Renal cortex interstitium (tissue), 15 donors: ENCODE measurements at places on chromosomes 16 and 17. TPM values are rescaled to one million over a fixed set of nuclear protein-coding genes. Genes with fewer than 3 reads are reported as not detected.
A peak's percentile ranks its signal among the peaks of the same experiment; 100 is the strongest.

DNA sequence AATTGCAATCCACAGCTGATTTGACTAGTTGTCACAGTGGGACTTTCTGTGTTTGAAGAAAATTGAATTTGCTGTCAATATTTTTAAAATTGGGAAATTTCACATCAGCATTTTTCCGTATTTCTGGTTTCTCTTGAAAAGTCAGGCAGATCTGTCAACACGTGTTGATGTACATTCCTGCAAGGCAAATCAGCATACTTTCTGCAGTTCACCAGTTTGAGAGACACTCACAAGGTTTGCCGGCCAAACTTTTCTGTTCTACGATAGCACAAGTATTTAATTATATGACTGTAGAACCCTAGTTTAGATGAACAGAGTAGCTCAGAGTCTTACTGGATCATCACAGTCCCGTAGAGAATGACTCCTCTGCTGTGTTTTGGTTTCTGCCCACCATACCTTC, 102.0 kb downstream of the ADAMTS18 start:
- DNase-seq, result no peak

PLCG2 gene
- polyA plus RNA-seq, result 33.5 TPM

HLF gene
- 5.3 TPM for polyA plus RNA-seq

DNA sequence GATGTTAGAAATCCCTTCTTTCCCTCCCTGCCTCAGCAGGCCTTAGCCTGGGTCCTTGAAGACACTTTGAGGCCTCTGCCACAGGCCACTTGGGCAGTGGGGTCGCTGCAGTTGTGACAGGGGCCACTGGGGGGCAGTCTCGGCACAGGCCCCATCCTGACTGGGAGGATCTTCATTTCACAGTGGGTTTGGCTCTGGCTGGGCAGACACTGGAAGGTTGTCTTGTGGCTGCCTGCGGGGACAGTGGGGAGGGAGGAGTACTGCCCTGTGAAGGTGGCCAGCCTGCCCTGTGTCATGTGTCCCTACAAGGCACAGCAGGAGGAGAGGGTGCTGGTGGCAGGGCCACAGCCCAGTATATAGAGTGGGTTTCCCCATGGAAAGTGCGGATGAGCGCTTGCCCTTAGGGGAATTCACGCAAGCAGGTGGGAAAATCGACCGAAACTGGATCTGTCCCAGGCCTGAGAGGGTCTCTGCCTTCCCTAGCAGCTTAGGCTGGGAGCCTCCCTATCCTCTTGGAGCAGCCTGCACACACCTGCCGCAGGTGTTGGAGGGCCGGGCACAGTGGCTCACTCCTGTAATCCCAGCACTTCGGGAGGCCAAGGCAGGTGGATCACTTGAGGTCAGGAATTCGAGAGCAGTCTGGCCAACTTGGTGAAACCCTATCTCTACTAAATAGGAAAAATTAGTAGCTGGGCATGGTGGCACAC, 28.8 kb downstream of the GINS2 start:
- DNase-seq, result no peak

- DNase-seq, result no peak
Observed at GRCh38 chr17:60311936-60312335, 80.0 kb downstream of the USP32 start.

DNA sequence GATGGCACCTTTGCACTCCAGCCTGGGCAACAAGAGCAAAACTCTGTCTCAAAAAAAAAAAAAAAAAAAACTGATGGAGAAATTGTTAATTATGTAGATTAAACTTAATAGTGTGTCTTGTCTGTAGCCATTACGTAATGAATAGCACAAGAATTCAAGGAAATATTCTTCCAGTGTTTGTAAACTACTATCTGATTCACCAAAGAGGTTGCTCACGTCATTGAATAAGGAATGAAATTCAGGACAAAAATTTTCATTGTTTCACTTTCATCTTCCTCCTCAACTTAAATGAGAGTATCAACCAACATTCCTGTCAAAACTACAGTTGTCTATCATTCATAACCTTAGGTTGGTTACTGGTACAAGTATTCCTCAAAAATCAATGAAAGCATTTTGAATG, 30.7 kb upstream of the MYO18A start:
- DNase-seq, result no peak

- DNase-seq, result no peak
Observed at GRCh38 chr17:20157001-20157310, 147.8 kb downstream of the SPECC1 start.

GRCh38 chr17:7435676-7436555, 681 bp downstream of the TMEM102 start:
- DNase-seq, result no peak

DNA sequence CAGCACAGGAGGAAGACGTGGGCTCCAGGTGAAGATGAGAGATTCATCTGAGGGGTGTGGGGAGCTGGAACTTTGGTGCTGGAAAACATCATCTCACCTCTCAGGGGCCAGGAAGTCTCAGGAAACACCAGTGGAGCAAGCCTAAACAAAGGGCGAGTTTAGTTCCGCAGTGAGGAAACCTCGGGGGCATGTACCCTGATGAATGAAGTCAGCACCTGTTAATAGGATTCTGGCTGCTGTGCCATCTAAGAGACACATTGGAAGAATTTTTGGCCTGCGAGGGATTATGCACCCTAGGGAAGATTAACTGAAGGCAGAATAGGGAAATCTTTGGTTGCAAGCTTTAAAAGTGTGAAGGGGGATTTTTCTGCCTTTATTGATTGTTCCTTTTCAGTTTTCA, 94.7 kb upstream of the CACNG5 start:
- no peak for DNase-seq

HNF1B gene
- polyA plus RNA-seq, result 121 TPM

DNA sequence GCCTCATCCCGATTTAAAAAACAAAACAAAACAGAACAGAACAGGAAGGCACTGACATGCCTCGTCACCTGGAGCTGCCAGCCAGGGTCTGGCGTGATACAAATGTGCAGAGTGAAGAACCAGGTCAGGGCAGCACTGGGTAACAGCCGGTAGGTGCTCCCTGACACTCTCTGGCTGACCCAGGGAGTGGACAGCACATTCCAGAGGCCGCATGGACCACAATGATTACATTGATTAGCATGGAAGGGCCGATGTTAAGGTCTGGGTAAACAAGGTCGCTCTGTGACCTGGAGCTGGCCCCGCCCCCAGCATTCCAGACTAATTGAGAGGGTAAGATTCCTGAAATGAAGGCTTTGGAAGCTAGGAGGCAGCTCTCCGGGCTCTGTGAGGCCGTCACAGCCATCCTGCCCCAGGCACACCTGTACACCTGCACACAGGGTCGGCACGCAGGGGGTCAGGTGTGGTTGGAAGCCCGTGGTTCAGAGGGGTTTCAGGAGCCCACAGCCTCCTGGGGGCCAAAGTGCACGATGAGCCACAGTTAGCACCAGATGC, 21.4 kb downstream of the PIEZO1 start:
- DNase-seq, result no peak

DNA sequence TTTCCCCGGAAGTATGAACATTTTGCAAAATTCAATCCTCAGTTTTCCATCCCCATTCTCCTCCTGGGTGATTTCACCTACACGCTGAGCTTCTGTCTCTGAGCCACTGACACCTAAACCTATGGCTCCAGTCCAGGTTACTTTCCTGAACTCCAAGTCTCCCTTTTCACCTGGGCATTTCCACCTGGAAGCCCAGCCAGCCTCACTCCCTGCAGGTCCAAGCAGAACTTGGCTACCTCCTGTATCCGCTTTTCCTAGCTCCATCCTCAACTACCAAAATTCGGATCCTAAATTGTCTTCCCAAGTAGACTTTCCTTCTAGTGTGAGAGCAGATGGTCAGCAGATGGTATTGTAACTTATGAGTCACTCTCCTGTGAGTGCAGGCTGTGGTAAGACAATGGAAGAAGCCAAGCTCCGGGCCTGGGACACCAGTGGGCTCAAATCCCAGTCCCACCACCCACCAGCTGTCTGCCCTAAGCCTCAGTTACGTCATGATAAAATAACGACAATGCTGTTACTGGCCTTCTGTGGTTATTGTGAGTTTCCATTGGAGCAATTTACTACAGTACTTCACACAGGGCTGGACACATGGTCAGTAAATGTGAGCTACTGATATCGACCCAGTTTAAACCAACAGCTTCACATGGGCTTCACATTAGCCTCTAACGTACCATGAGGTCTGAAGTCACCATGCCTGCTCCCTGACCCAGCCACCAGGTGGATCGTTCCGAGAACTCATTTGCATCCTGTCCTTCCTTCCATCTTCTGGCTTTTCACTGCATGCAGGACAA, 33.3 kb downstream of the PECAM1 start:
- DNase-seq, result no peak

GRCh38 chr16:1362807-1363206, 11.1 kb downstream of the GNPTG start:
- no peak for DNase-seq

DNA sequence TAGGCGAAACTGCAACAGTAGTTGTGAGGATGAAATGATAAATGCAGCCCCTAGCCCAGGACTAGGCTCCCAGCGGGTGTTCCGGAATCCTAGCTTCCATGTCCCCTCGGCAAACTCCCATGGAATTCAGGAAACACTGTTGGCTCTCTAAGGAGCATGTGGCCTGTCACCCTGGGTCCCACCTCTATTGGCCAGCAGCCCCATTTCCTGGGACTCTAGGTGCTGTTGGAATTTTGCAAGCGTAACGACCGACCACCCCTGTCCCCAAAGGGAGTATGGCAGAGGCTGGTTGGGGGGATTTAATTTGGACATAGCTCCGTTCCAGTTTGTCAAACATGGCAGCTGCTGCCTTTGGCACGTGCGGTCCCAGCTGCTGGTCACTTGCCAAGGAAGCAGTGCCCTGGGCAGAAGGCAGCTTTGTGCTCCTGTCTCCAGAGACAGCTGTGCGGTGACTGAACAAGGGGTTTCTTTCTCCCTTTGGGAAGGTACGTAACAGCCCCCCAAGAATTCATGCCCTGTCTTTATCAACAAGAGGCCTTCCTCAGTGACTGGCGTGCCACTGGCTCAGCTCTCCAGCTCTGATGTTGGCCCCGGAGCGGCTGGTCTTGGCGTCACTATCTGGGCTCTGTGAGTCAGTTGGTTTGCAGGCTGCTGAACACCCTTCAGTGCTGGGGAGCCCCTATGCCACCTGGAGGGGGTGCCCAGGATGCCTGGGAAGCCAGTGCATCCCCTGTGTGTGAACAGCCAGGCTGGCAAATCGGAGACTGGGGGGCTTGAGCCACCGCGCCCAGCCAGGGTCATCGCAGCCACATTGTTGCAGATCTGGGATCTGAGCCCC, 235.2 kb upstream of the TNRC6C start:
- no peak for DNase-seq

HAS3 gene
- polyA plus RNA-seq, result 4.1 TPM

DNA sequence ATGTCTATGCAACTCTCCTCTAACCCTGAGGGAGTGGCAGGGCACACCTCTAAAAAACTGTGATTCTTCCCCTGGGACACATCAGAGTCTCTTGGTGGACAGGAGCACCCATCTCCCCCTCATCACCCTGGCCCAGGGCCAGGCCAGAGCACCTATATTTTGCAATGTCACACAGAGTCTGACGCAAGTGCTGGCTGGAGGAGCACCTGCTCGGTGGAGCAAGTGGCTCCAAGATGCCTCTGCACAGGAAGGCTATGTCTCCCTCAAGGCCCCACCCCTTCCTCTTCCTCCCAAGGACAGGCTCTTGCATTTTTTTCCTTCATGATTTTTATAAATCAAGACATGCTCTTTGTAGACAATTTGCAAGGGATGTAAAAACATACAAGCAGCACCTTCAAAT, 13.3 kb downstream of the SNN start:
- DNase-seq, result no peak

GRCh38 chr16:75062976-75063346, 53.6 kb downstream of the LDHD start:
- no peak for DNase-seq

DNA sequence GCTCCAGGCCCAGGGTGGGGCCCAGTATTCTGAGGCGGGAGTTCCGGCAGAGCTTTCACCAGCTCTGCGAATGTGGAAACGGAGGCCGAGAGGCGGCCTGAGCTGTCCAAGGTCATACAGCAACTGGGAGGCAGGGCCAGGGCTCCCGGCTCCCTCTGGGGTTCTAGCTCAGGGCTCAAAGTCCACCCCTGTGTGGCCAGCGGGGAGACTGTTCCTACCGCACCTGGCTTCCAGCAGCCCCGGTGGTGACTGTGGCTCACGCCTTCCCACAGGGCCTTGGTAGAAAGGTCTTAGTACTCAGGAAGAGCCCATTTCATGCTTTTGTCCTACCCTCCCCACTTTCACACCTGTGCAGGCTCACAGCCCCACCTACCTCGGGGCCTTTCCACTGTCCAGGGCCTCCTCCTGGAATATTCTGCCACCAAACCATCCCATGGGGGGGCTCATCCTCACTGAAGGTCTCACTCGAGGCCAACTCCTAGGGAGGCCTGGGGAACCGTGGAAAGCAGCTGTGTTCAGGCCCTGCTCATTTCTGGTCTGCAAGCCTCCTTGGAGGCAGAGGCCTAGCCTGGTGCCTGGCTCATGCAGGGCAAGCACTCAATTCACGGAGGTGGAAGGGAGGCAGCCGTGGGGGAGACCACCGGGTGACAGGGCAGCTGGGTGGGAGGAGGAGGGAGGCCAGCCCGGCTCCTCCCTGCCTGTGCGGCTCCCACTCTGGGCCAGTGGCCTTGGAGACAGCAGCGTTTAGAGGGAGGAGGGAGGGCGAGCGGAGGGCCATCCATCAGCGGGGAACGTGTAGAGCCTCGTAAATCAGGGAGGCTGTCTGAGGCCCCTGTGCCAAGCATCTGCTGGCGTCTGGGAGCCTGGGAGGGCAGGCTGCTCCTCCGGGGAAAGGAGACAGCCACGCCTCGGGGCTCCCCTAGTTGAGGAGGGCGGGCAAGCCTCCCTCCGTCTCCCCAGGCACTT, 12.7 kb upstream of the DOC2B start:
- peak; percentile 58 for DNase-seq

EIF3C gene
- 631 TPM for polyA plus RNA-seq

GRCh38 chr17:77478899-77479298, 338.1 kb downstream of the SEC14L1 start:
- DNase-seq, result no peak

DNA sequence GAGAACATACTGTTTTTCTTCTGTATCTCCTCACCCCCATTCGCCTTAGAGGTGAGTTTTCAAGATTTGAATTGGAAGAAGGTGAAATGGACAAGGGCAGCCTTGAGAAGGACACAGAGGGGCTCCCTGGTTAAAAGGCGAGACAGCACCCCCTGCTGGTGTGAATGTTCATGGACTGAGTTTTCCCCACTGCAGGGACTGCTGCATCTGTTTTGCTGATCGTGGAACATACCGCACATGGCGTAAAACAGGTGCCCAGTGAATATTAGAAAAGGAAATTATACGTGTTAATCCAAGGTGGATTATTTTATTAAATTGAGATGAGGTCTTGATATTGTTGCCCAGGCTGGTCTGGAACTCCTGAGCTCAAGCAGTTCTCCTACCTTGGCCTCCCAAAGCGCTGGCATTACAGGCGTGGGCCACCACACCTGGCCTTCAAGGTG, 54.5 kb downstream of the NDE1 start:
- DNase-seq, result peak; percentile 41

GRCh38 chr17:64749306-64749705, 87.2 kb upstream of the SMURF2 start:
- no peak for DNase-seq
